ENCODE measurements at places on chromosomes 6 and 20.

DNA sequence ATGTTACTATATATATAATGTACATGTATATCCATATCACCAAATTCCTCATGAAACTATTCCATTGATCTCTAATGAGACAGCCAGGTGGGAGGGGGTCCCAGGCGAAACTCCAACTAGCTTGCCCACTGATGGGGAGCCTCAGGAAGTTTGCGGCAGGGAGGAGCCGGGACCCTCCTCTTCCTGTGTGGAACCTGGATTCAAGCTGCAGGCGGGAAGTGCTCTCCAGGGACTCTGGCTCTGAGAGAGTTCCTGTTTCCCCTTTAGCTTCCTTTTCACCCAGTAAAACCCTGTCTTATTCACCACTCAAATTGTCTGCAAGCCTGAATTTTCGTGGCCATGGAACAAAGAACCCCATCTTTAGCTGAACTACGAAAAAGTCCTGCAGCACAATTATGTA, 152.2 kb downstream of the OPN5 start:
- no peak for DNase-seq

GRCh38 chr6:168031411-168031971, 34.0 kb downstream of the KIF25 start:
- DNase-seq, result no peak

- DNase-seq, result no peak
These were observed 51.5 kb downstream of the EZR start for GRCh38 chr6:158767709-158768108.

- DNase-seq, result no peak
These were observed 602.2 kb upstream of the BTBD3 start for GRCh38 chr20:11315525-11315924.

DNA sequence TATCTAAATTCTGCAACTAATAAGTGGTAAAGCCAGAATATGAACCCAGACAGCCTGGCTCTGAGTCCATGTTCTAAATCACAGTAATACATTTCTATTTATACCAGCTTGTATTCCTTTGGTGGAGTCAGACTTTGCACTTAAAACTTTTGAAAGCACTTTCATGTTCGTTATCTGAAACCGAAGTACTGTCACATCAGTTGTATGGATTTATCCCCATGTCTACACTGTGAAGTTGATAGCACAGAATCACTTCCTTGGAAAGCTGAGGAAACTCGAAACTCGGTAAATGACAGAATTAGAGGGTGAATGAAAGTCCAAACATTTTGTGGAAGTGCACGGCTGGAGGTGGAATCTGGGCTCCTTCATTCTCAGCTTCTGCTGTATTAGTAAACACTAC, 28.3 kb upstream of the CTAGE9 start:
- no peak for DNase-seq

GRCh38 chr6:148286563-148286962, 56.1 kb upstream of the SASH1 start:
- no peak for DNase-seq

GRCh38 chr6:142968601-142969000, 23.6 kb upstream of the HIVEP2 start:
- DNase-seq, result no peak

- DNase-seq, result no peak
These were observed 160.9 kb downstream of the DTNBP1 start for GRCh38 chr6:15501826-15502445.

GRCh38 chr20:37697314-37697713, 3.5 kb downstream of the CTNNBL1 start:
- no peak for DNase-seq

DNA sequence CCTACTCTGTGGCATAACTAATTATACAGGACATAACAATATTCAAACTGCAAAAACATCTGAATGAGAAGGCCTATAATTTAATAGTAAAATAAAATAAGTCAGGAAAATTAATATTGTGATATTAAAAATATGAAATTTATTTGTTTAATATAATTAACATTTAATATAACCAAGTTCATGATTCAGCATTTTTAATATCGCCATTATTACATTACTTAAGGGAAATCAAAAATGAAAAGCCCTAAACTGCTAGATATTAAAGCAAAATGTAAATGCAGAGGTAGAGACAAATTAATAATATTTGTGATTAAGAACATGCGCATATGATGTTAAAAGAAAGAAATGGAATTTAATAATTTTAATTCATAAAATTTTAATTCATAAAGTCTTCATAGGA, 683.4 kb upstream of the EYS start:
- DNase-seq, result no peak

- no peak for DNase-seq
These were observed 17.6 kb downstream of the HDAC2 start for GRCh38 chr6:113953346-113953745.

DNA sequence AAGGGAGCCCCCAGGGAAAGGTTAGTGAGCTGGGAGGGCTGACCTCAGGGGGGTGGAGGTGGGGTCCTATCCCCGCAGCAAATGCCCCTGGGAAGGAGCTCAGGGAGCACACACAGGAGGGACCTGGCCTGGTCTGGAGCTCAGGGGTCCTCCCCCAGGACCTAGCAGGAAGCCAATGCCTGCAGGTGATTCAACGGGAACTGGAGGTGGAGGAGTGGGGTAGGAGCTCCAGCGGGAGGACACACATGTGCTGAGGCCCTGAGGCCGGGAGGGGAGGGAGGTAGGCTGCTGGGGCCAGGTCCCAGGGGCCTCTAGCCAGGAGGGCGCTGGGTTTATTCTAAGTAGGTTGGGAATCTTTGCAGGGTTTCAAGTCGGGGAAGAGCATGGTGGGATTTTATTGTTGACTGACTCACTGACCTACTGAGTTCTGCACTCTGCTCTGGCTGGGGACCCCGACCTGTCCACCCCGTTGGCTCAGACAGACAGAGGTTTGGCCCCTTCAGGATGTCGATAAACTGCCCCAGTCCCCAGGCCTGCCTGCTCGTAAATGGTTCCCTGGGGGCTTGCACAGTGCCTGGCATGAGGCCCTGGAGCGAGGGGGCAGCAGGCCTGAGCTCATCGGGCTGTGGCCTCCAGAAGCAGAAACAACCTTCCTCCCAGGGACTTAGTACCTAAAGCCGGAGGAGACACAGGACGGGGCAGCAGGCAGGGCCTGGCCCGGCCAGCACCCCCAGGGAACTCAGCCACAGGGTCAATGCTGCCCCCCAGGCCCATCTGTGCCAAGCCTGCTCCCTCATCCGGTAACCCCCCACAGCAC, 62.3 kb downstream of the RIPOR3 start:
- DNase-seq, result no peak

- no peak for DNase-seq
These were observed 31.8 kb upstream of the PLEKHG1 start for GRCh38 chr6:150567823-150568383.

DNA sequence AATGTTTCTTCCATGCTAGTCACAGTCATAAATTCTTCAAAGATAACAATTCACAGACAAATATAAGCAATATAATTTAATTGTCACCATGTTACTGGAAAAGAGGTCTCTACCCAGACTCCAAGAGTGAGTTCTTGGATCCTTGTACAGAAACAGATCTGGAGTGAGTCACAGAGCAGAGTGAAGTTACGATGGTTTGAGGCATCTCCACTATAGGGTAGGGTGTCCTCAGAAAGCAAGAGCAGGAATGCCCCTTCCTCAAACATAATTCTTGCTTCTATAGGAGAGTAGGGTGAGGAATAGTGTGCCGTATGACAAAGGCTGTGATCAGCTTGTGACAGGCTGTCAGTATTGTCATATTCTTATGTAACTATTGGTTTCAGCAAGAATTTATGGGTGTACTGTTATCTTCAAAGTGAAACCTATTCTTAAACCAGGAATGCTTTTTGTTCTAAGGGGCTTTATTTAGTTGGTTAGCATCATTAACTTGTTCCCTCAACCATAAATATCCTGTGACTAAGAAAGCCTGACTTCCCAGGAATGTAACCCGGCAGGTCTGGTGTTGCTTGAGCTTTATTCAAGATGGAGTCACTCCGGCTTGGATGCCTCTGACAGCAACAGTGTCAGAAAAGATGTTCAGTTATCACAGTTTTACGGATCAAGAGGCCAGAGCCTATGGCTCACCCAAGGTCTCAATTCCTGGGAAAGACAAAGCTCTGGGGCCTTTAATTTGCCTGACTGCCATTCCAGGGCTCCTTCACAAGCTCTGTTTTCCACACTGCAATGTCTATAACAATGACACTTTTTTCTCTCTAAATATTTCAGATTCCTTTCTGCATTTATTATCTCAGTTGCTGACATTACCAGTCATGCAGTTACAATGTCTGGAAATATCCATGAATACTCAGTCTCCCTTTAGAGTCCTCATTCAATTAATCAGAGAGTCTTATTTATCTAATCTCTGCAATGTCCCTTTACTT, 298.6 kb downstream of the C6orf118 start:
- DNase-seq, result no peak

DNA sequence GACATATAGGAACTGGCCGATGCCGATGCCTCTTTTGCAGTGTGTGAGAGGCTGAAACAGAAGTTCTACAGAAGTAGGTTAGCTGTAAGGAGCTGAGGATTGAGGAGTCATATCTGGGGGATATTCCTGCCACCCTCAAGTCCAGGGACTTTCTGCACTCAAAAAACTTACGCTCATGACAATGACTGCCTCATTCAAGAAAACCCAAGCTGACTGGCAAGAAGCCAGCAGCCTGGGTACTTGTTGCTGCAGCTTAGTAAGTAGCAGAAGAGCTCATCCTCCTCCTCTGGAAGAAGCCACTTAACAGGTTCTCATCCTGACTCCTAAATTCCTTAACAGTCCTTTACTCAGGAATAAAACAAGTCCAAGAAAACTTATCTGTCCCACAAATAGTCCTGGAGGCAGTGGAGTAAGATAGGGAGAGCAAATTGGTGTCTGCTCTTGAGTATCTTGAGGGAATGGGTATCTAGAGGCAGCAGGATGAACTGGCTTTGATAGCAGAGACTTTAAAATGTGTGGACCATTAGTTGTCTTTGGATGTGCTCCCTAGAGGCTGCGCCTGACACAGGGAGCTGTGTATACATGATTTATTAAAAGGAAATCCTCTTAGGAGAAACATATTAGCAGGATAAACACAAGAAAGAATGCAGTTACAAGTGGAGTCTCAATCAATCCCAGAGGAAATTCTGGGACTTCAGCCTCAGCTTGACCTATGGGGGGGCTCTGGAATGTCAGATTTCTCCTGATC, 7.4 kb downstream of the CALHM5 start:
- no peak for DNase-seq

- DNase-seq, result no peak
These were observed 200.7 kb upstream of the SPTLC3 start for GRCh38 chr20:12808006-12808567.

All from stimulated activated CD8-positive, alpha-beta memory T cell treated with anti-CD3 and anti-CD28 coated beads, Interleukin-7, amount 100 ng/mL, for 1 hour (primary cell).